NCI-H2081 (cell line): ENCODE measurements at places on chromosomes 3 and 15.

GRCh38 chr3:18111796-18112232 lies 313.3 kb downstream of the SATB1 start:
- DNase-seq, result no peak

GRCh38 chr3:173932624-173933023 lies 535.1 kb downstream of the NLGN1 start:
- peak; percentile 18 for DNase-seq

DNA sequence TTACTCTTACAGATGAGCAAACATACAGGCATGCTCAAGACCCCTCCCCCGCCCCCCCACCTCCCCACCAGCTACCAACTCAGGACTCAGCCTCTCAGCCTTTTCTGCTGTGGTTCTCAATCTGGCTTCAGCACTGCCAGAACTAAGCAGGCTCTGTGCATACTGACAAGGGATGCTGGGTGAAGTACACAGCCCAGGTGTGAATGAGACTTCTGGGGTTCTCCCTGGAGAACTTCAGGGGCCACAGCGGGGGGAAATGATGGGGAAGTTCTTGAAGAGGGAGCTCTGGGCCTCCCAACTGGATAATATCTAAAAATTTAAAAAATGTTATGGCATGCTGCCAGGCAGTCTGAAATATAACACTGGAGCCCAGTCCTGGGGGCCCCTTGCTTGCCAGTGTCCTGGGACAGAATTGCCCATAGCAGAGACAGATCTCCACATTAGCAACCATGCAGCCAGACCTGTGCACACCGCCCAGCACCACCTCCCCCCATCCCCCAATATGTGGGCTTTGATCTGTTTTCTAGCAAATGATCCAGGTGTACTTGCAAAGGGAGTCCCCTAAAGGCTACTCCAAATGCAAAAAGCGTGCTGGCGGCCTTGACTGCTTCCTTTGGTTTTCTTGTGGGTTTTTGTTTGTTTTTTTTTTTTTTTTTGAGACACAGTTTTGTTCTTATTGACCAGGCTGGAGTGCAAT lies 41.4 kb downstream of the PGPEP1L start:
- no peak for DNase-seq

DNA sequence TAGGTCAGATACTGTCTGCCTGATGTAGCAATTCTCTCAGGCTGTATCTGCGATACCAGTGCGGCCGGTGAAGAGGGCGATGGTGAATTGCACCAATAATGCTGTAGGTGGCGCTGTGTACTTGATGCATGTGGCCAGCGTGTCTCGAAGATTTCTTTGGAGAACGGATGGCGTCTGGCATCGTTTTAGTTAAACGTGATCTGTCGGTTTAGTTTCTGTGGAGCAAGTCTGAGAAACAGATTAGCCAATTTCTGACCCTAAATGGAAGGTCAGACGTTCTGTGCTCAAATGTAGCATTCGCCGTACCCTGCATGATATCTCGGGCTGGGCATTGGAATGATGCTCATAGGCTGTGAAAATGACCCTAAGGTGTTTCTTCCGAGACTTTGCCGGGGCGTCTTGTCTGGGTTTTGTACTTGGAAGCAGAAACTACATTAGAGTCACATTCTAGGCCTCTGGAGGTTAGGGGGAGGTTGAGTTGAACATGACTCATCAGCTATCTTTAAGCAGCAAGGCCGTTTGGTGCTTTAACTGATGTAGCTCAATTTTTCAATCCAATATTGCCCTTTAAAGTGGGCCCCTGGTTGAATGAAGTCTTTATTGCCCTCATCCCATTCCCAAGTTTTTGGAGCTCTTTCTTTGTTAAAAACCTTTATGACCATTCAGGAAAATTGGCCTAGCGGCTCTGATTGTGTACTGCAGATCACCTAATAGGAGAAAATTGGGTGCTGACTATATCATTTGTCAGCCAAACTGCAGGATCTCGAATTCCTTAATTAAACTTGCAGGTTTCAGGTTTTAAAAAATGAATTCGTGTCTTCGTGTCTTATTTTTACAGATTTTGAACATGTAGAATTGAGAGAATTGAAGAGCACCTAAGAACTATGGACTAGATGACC lies 80.0 kb downstream of the SQOR start:
- DNase-seq, result peak; percentile 80
